Kasumi-1 (cell line): ENCODE measurements at places on chromosomes 2 and 18.

- DNase-seq = no peak
These were observed 92.3 kb downstream of the KLF7 start for GRCh38 chr2:207073412-207073800.

GRCh38 chr2:122034777-122035176, 279.3 kb downstream of the TSN start:
- DNase-seq = no peak

DNA sequence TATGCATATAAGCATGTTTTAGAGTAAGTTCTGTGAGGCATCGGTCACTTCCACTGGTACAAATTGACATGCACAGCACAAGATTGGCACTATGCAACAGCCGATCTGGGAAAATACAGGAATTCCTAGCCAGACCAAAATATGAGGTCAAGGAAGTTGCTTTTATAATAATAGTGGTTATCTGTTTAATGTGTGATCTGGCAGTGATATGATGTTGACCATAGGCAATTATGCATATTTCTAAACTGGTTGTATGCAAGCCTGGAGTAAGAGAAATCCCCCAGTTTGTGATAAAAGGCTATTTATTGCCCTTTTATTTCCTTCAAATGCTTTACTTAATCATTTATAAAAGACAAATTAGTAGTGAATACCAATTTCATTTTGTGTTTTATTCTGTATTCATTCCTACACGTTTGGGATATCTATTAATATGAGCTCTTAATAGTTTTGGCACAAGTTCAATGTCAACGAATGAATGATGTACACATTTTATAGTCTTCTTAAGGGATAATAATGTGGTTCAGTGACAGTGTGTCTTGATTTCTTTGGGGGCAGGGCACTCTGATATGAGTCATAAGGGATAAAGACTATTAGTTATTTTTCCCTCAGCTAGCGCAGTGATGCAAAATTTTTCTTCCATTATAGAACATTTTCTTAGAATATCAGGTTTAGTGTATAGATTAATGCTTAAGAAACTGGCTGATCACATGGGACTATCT, 34.7 kb upstream of the ZEB2 start:
- DNase-seq = no peak

- DNase-seq = no peak
These were observed 32.3 kb upstream of the ZBTB7C start for GRCh38 chr18:48441405-48441881.

DNA sequence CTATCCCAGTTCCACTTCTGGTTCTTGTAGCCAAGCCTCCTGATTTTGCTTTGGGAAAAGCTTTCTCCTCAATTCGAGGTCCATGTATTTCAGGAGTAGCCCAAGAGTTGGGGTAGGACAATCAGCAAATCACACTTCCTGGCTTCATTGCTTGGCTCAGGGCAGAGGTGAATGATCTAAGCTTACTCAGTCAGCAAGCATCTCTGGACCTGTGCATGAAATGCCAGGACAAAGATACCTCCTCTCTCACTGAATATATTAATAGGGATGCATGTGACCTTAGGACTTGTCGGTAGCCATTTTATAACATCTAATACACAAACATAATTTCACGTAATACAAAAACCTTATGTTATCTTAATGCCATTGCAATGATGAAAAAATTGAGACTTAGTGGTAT, 373.1 kb downstream of the TGIF1 start:
- DNase-seq = no peak

DNA sequence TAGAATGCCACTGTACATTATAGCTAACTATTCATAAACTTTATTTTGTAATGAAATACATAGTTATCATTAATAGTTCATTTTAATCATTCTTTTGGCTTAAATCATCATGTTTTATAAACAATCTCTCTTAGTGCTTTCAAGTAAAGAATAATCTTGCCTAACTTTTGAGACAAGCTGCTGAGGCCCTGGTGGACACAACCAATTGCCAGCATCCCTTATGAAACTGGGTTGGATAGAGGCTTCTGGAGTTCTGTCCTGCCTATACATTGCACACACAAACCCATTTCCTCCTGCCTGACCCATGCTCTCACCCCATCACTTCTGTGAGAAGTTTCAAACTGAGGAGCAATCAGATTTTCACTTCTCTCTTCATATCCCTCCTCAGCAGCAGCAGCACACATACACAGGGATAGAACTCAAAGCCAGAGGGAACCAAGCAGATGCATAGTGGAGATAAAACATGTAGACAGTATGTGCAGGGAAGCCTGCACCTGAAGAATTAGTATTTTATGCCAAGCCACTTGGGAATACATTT, 450.0 kb upstream of the SLC14A2 start:
- DNase-seq = no peak

DNA sequence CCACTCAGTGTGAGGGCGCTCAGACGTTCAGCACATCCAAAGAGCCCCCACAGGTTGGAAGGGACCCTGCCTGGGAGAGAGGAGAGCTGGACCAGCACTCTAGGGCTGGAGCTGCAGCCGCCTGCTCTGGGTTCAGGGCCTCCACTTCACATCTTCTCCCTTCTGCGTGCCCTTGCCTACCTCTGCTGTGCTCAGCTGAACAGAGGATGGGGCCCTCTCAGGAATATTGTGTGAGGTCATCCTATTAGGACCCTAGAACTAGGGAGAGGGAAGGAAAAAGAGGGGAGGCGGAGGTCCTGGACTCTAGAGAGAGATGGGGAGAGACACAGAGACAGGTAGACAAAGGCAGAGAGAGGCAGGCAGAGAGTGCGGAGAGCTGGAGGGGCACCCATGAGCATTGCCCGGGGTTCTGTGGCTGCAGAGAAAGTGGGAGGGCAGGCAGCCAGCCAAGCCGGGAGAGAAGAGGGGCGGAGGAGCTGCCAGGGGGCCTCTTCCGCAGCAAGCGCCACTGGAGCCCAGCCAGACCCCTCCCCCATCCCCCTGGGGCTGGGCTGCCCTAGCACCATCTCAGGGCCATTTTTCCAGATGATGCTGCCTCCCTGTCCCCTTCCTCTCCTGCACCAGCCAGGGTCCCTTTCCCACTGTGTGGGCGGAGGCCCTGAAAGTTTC, 8.3 kb upstream of the TNS1 start:
- DNase-seq = peak; percentile 44

DNA sequence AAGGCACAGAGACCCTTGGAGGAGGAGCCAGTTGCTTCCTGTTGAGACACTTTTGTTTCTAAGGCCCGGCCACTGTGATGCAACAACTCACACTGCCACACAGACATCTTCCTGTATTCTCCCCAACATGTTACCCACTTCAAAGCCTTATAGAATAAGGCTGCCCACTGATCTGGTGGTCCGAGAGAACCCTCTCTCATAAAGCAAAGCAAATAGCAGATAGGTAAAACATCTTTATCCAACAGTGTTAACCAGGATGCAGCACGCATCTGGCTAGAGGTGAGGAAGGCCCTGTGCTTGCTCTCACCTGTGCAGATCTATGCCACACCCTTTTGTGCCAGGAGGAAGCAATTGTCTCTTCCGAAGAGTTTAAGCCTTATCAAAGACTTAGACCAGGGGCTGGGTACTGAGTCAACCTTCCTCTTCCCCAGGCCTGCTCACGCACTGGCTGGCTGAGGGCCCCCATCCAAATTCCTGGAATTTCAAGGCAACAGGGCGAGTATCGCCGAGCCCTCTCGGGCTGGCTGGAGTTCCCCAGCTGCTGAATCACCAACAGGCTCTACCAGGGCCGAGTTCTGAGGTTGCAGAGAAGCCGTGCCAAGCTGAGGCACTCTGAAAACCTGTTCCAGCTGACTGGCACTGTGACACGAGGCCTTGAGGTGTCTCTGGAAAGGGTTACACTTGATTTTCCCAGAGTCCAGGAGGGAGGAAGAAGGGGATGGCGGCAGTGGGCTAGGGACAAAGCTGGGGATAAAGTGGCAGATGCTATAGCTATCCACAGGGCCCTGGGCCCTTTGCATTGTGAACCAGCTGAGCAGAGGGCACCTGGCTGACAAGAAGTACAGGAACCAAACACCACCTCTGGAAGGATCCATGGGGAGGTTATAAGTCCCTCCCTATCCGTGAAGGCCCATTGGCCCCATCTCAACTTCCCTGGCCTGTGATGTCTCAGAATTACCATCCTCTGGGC, 29.3 kb downstream of the TGFA start:
- peak; percentile 78 for DNase-seq

GRCh38 chr2:28424799-28425463, 32.3 kb downstream of the FOSL2 start:
- no peak for DNase-seq

DNA sequence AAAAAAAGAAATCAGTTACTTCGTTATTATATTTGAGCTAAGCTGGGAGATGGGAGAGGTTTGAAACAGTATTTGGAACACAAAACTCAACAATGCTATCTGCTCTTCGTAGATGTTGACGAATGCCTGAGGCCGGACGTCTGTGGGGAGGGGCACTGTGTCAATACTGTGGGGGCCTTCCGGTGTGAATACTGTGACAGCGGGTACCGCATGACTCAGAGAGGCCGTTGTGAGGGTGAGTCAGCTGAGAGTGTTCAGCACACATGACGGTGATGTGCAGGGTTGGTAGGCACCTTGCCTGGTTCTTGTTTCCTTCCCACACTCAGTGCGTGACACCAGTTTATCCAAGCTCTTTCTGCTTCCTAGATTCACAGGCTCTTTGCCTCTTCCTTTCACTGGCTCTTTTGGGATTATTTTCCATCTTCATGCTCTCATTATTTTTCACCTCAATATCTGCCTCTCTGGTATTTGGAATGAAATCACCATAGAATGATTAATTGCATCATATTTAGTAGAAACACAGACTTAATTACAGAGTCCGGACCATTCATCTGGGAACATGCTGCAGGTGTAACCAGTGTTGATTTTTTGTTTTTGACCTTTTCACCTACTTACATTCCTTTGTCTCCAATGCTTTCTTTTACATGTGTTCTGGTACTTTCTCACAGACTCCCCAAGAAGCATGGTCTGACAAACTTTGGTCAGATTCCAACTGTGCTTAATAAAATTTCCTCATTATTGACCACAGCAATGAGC, 200.6 kb upstream of the RASGRP3 start:
- DNase-seq = no peak

DNA sequence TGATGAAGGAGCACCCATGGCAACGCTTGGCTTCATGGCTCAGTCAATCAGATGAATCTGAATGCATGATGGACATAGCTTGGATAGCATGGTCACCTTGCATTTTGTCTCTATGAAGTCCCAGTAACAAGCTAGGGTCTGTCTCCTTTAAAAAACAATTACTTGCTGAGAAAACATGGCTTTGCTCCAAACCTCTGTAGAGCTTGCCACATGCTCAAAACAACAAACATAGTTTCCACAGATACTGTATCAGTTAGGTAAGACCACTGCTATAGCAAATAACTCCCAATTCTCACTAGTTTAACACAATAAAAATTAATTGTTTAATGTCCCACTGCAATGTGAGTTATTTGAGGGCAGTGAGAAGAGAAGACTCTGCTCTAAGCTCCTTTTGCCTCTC, 401.0 kb downstream of the IRS1 start:
- DNase-seq = no peak

DNA sequence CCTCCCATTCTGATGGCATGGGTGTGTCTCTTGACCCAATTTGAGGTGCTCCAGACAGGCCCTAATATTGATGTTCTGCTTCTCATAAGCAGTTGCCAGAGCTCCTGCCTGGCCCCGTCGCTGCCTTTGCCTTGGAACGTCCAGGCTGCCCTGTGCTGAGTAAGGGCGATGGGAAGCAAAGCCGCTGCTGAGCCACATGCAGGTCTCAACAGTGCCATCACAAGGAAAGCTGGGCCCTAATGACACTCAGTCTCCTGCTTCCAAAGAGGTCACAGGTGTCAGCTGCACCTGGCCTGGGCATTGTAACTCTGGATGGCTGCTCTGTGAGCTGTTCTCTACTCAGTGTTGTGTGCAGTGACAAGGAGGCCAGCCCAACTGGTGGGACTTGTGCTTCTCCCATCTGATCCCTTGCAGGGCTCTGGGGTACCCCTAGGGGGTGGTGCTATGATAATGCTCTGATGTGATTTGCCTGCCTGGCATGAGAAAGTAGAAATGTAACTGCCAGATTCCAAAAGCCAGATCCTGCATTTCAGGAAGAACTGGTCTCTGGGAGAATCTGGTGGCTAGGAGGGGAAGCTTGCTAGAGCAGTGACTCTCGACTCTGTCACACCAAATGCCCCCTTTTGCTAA, 8.7 kb downstream of the TTC39C start:
- peak; percentile 15 for DNase-seq

- DNase-seq = no peak
These were observed 124.0 kb downstream of the PKP4 start for GRCh38 chr2:158580760-158581159.

DNA sequence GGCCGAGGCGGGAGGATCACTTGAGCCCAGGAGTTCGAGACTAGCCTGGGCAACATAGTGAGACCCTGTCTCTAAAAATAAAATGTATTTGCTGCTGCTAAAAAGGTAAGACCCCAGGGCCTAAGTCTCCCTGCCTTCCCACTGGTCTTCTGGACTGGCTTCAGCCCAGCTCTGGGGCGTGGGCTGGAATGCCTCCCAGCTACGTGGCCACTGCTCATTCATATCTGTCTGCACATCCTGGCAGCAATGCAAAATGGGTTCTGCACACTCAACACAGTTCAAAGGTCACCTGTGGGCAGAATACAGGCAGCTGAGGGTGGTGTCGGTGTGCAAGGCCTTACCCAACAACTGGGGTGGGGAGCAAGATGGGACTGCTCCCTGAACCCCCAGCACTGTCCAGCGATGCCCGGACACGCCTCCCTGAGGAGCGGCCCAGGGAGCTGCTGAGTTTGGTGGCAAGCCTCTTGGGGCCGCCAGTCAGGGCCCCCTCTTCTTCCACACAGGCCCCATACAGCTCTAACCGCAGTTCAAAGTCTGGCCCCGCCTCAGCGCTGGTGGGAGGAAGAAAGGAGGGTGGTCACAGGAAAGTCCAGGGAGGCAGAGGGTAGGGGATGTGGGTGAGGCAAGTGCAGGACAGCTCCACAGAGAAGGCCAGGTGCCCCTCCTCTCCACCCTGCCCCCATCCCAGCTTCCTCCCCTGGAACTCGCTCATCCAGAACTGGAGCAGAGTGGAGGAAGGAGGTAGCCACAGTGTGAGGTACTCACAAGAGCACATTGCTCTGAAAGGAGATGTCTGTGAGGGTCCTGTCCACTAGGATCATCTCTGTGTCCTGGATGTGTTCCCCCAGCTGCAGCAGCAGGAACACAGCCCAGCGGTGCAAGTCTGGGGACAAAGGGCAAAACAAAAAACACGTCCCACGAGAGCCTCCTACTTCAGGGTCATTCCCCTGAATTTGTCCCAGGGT, 8.2 kb downstream of the WDR54 start:
- no peak for DNase-seq

- DNase-seq = peak; percentile 90
These were observed 133.5 kb downstream of the SPTBN1 start for GRCh38 chr2:54589340-54590215.

DNA sequence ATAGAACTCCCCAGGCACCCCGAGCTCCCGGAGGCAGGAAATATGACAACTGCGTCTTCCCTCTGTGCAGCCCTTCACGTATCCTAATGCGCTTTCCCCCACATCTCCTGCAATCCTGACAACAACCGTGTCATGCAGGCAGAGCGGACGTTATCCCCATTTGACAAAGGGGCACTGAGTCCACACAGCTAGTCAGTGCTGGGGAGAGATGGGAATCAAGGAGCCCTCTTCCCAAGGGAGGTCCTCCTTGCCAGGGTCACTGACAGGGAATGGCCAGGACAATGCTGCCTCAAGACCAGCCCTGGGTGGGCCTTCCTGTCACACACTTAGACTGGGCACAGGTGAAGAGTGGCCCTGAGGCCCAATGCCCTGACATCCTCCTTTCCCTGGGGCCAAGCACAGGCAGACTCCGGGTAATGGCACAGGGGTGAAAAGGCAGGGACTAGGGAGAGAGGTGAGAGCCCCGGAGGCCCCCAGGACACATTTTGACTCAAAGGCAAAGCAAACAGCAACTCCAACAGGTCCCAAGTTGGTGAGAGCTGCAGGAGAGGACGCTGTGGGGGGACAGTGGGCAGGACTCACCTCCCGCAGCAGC, 2.2 kb downstream of the ADCY3 start:
- no peak for DNase-seq
